ENCODE measurements at places on chromosomes 7 and 10. TPM values are rescaled to one million over a fixed set of nuclear protein-coding genes. Genes with fewer than 3 reads are reported as not detected.

NCAPG2 gene
- total RNA-seq, result 31.9 TPM

PLEKHA8 gene
- total RNA-seq, result 5.5 TPM

CCDC71L gene
- 13.8 TPM for total RNA-seq

PDAP1 gene
- total RNA-seq, result 202 TPM

ANLN gene
- total RNA-seq, result 50.3 TPM

SFMBT2 gene
- total RNA-seq, result 9.0 TPM

GNG11 gene
- 34.6 TPM for total RNA-seq

CCDC146 gene
- total RNA-seq, result 0.70 TPM

TMEM176B gene
- total RNA-seq, result 0.12 TPM

SLC18A3 gene
- not detected for total RNA-seq

SFTPA1 gene
- not detected for total RNA-seq

OR2A5 gene
- not detected for total RNA-seq

SHLD2 gene
- total RNA-seq, result 23.9 TPM

HMX2 gene
- total RNA-seq, result 0.13 TPM

NUTM2D gene
- 1.2 TPM for total RNA-seq

MUC12 gene
- 20.6 TPM for total RNA-seq

FAM180A gene
- not detected for total RNA-seq

TMEM139 gene
- total RNA-seq, result 1.3 TPM

CCDC126 gene
- 3.8 TPM for total RNA-seq

CARD11 gene
- 1.8 TPM for total RNA-seq

CDHR1 gene
- not detected for total RNA-seq

MRPS16 gene
- total RNA-seq, result 125 TPM

CYP3A4 gene
- not detected for total RNA-seq

OR13A1 gene
- total RNA-seq, result not detected

MYPN gene
- 3.2 TPM for total RNA-seq

MSMB gene
- not detected for total RNA-seq

ANKRD2 gene
- 4.7 TPM for total RNA-seq

ANKRD30A gene
- total RNA-seq, result 0.52 TPM

OPALIN gene
- total RNA-seq, result not detected

RHOBTB1 gene
- total RNA-seq, result 6.4 TPM

CTTNBP2 gene
- total RNA-seq, result 0.53 TPM

MRLN gene
- total RNA-seq, result not detected

PCBD1 gene
- 267 TPM for total RNA-seq

MEST gene
- total RNA-seq, result 39.4 TPM

JCAD gene
- 8.2 TPM for total RNA-seq

TET1 gene
- 0.57 TPM for total RNA-seq

NFE2L3 gene
- total RNA-seq, result 8.6 TPM

ZWINT gene
- 81.0 TPM for total RNA-seq

CCL26 gene
- total RNA-seq, result 8.8 TPM

TMEM178B gene
- 1.6 TPM for total RNA-seq

DNAH11 gene
- total RNA-seq, result 0.15 TPM

TRIM74 gene
- 0.31 TPM for total RNA-seq

DRGX gene
- 0.09 TPM for total RNA-seq

FAM237B gene
- total RNA-seq, result not detected

MPP7 gene
- 0.07 TPM for total RNA-seq

SEC24C gene
- total RNA-seq, result 57.2 TPM

GRID2IP gene
- not detected for total RNA-seq

Measured in A549 treated with CORT108297 at 1 μM for 4 hours (cell line).